SW480 (cell line): ENCODE measurements at places on chromosomes 2 and 18.

- DNase-seq, result no peak
These were observed 150.2 kb upstream of the LHCGR start for GRCh38 chr2:48905696-48906095.

DNA sequence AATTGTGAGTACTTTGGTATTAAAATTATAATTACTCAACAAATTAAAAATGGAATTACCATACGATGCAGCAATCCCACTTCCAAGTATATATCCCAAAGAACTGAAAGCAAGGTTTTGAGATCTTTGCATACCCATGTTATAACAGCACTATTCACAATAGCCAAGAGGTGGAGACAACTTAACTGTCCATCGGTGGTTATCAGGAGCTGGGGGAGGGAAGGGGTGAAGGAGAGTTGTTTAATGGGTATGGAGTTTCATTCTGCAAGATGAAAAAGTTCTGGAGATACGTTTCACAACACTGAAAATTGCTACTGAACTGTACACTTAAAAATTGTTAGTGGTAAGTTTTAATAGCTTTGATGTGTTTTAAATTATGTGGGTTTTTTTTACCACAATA is 25.7 kb downstream of the RAB10 start:
- DNase-seq, result no peak

GRCh38 chr2:234275515-234275914 is 221.4 kb downstream of the ARL4C start:
- DNase-seq, result no peak

GRCh38 chr2:171540437-171540836 is 18.2 kb downstream of the CYBRD1 start:
- DNase-seq, result no peak

GRCh38 chr2:133574620-133575019 is 6.4 kb upstream of the NCKAP5 start:
- no peak for DNase-seq

GRCh38 chr2:105454801-105455485 is 56.1 kb upstream of the FHL2 start:
- peak; percentile 90 for DNase-seq

- DNase-seq, result peak; percentile 27
These were observed 48.2 kb upstream of the PAPOLG start for GRCh38 chr2:60707750-60708371.

- no peak for DNase-seq
These were observed 127.7 kb upstream of the EPAS1 start for GRCh38 chr2:46169467-46169866.

DNA sequence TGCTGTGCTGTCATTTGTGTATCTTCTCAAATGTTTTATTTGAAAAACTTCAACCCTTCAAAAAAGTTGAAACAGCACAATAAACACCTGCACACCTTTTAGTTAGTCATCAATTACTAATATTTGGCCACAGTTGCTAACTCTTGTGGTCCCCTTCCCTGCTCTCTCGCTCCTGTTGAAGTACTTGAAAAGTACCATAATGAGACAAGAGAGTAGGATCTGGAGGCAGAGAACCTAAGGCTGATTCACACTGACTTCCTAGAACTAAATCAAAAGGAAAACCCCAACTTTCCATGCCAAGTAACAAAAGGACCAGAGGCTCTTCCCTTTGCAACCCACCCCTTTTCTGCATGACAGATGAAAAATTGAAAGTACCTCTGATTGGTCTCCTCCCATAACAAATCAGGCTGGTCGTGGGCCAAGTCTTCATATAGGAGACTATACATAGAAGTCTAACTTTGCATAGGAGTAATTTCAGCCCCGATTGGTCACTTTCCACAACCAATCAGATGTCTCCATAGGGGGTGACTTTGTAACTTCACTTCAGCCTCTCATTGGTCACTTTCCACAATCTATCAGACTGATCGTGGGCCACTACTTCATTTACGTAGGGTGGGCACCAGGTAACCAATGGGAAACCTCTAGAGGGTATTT is 179.7 kb downstream of the EPHA4 start:
- DNase-seq, result no peak

GRCh38 chr2:119736021-119736420 is 23.7 kb upstream of the PTPN4 start:
- no peak for DNase-seq

- no peak for DNase-seq
These were observed 953 bp upstream of the HNRNPA3 start for GRCh38 chr2:177211576-177212105.

DNA sequence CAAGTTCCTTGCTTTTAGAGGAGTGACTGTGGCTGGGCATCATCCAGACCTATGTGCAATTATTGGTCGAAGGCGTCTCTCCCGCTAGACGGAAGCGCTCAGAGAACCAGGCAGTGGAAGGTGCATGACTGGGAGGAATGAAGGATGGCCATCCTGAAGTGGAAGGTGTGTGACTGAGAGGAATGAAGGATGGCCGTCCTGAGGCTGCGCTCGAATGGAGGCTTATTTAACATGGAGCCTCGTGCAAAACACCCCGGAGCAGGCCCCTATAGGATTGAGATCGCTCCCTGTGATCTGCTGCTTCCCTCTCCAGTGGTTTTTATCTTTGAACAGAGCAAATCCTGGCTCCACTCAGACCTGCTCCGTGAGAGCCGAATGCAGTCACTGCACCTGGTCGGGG is 140.2 kb upstream of the ID2 start:
- no peak for DNase-seq

- no peak for DNase-seq
These were observed 65.8 kb upstream of the ZNF804A start for GRCh38 chr2:184532551-184532950.

GRCh38 chr2:21289989-21290388 is 166.2 kb downstream of the TDRD15 start:
- DNase-seq, result no peak

GRCh38 chr18:44216169-44216568 is 464.5 kb upstream of the SETBP1 start:
- no peak for DNase-seq

- peak; percentile 42 for DNase-seq
These were observed 779.2 kb downstream of the CNTNAP5 start for GRCh38 chr2:124804014-124804940.

DNA sequence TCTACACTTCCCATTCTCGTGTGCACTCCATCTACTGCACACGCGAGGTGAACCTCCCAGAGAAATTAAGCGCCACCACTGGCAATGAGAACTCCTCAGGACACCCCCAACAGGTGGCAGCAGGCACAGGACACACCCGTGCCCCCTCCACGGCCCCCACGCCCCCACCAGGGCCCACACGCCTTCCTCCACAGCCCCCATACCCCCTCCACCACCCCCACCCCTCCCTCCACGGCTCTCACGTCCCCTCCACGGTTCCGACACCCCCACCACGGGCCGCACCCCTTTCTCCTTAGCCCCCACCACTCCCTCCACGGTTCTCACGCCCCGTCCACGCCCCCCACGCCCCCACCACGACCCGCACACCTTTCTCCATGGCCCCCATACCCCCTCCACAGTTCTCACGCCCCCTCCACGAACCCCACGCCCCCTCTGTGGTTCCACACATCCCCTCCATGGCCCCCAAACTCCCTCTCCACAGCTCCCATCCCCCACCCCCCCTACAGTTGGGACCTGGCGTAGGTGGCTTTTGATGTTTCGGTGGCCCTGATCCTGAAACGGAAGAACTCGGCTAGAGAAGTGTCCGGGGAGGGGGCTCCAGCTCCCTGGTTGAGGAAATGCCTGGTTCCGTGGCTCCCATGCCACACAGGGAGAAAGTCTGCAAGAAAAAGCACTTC is 110.8 kb downstream of the ZNF516 start:
- no peak for DNase-seq

GRCh38 chr18:57806201-57806977 is 3.3 kb upstream of the ATP8B1 start:
- no peak for DNase-seq

GRCh38 chr18:44788334-44788733 is 107.6 kb downstream of the SETBP1 start:
- DNase-seq, result no peak

DNA sequence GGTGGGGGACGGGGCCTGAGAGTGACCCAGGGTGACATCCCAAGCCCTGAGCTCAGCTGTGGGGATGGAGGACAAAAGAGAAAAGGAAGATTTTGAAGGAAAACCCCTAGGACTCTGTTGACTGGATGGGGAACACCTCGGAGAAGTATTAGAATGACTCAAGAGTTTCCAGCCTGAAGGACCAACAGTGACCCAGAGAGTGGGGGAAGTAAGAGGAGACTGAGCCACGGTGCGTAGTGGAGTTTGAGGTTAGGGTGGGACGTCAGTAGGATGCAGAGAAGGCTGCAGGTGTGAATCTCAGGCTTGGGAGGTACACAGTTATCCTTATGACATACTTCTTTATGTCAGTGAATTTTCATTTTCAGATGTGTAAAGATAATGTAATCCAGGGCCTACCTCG is 119.5 kb downstream of the NCK2 start:
- DNase-seq, result no peak

DNA sequence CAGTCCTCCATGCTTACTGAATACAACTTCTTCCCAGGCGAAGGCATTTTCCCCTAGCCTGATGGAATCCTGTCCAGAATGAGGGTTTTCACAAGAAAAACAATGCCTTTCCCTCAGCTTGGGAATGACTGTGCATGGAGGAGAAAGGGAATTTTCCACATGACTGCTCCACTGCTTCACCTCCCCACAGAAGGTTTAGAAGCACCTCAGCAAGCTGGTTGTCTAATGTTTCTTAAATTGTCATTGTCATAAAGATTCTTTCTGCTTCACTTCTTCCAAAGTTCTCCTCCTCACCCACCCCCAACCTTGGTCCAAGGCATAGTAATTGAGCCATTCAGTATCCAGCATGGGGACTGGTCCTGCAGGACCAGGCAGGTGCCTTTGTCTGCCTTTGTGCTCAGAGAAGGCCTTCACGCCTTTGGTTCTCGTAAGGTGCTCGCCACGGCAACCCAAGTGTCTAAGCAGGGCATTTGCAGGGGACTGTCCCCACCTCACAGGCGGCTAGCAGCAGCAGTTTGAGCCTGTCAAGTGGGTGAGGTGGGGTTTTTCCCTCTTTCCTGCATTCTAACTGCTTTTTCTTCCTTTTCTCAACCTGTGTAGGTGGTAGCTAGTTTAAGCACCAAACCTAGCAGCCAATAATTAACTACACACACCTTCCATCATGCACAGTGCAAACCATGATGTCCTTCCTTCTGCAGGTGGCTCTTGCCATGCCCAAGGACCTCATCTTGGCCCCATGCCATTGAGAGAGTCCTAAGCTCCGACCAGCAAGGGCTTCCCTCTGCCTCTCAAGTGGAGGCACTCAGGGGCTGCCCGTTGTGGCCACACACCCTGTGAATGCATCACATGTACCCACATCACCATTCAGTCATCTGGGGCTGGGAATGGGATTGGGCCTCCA is 65.7 kb upstream of the BCL2L11 start:
- no peak for DNase-seq

DNA sequence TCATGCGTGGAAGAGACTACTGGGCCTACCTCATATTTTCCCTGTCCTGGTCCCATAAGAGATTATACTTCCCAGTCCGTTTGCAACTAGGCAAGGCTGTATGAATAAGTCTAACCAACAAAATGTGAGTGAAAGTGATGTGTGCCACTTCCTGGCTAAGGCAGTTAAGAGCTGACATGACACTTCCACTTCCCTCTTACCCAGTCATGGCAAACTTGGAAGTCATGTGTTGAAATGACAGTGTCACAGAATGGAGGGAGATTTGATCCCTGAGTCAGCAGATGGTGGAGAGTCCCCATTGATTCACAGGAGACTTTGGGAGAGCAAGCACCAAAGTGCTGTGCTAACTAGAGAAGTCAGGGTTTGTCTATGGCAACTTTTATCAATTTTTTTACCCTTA is 36.4 kb downstream of the TACR1 start:
- DNase-seq, result no peak

- no peak for DNase-seq
These were observed 17.6 kb downstream of the CDC42EP3 start for GRCh38 chr2:37653805-37654378.

GRCh38 chr2:155377266-155377680 is 678.8 kb downstream of the KCNJ3 start:
- peak; percentile 36 for DNase-seq

DNA sequence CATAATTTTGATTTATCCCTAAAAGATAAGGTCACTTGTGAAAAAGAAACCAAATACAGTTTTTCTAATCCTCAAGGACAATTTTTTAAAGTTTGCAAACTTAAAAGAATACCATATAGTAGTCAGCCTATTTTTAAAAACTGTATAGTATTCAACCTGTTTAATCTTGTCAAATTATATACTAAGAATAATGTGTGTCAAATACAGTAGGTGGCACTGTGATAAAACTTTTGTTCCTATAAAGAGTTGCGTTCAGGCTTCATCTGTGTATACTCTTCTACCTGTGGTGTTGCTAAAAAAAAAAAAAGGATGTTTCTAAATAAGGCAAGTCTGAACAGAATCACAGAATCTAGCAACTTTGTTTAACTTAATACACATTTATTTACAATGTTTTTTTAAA is 68.6 kb downstream of the CCDC138 start:
- DNase-seq, result peak; percentile 77

- no peak for DNase-seq
These were observed 1620.4 kb upstream of the CELF4 start for GRCh38 chr18:39186008-39186407.

DNA sequence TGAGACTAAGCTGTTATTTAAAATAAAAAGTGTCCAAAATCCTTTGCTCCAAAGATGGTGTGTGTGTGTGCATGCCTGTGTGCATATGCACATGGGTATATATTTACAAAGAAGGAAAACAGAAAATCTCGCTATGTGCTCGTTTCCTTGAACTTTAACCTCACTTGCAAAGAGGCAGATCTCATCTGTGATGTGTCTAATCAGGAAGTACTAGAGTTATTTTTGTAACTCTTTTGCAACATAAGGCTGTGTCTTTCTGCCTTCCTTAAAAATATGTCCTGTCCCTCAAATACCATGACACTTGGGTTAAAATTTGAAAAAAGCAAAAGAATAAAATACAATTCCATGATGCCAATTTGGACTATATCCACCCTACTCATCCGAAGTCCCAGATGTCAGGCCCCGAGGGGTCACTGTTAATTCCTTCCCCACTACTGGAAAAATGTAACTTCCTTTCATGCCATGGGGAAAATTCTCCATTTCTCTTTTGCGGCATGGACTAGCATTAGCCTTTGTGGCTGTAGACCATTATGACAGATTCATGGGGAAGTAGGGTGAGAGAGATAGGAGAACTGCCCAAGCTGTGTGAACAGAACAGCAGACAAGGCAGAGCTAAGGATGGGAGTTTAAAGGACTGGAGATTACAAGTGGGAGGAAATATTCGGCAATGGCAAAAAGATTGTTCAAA is 191.3 kb downstream of the MYO1B start:
- no peak for DNase-seq
